ENCODE measurements at places on chromosomes 5 and 9.

- DNase-seq, result no peak
Measured at GRCh38 chr5:57327561-57328367, 153.9 kb downstream of the GPBP1 start.

- no peak for DNase-seq
Measured at GRCh38 chr9:137170486-137171148, 766 bp upstream of the LRRC26 start.

DNA sequence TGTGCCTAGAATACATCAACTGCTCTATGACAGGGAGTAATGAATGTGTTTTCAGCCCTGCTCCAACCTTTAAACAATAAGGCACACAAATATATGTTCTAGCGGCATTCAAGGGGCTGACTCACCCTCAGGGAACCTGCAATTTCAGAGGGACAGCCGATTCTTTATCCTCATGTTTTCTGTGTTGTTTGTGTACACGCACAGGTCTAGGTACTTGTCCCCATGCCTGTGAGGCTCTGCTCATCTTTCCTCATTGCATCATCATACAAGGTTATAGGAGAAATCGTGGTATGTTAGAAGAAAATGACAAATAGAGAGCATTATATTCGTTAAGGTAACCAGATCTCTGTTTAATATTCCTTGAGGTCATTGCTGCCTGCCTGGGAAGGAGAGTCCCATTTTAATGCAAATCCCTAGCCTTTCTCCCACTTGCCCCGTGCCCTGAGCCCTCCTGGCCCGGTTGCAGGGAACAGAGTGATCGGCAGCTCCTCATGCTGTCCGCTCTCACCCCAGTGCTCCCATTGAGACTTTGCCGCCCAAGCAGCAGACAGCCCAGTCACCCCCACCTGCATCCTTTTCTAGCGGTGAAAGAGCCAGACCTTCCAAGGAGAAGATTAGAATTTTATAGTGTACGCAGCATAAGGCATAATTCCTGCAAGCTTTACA, 14.6 kb downstream of the MAP1B start:
- DNase-seq, result no peak

DNA sequence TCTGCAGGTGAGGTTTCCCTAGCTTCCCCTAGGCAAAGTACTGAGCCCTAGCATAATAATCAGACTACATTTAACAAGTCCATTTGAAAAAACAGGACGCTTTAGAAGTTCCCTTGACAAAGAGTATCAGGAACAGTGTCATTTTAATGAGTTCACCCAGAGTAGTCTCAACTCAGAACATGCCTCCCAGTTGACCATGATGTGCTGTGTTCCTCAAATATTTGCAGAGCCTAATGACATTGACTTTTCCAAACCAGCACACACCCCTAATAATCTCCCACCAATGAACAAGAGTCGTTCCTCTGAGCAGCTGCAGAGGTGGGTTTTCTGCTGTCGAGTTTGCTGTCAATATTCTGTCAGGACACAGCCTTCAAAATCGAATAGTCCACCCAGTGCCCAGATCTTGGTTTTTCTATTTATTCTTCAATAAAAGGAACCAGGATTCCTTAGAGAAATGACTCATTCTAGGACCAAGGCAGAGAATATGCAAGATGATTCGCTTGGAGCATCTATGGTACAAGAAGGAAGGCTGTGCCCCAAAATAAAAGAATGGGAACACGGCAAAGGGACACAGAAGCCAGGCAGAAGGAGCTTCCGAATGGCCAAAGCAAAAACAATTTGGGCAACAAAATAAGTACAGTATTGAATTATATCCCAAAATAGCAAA, 57.6 kb downstream of the OTULIN start:
- peak; percentile 5 for DNase-seq

- DNase-seq, result peak; percentile 63
Measured at GRCh38 chr9:93599571-93600403, 23.4 kb downstream of the PHF2 start.

DNA sequence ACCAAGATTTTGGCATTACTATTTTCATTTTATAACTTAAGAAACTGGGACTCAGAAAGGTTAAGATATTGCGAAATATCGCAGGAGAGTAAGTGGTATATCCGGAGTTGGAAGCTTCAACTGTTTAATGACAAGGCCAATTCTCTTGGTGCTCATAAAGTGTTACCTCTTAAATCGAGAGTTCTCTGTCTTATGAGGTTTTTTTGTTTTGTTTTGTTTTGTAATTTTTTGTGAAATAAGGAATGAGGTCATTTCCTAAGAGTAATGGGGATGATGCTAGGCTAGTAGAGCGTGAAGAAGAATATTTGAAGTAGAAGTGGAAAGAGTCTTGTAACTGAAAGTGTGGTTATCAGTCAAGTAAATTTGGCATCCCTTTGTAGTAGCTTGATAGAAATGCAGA, 183.2 kb upstream of the DAB2 start:
- DNase-seq, result no peak

GRCh38 chr9:32251539-32251938, 132.9 kb upstream of the ACO1 start:
- DNase-seq, result peak; percentile 82

DNA sequence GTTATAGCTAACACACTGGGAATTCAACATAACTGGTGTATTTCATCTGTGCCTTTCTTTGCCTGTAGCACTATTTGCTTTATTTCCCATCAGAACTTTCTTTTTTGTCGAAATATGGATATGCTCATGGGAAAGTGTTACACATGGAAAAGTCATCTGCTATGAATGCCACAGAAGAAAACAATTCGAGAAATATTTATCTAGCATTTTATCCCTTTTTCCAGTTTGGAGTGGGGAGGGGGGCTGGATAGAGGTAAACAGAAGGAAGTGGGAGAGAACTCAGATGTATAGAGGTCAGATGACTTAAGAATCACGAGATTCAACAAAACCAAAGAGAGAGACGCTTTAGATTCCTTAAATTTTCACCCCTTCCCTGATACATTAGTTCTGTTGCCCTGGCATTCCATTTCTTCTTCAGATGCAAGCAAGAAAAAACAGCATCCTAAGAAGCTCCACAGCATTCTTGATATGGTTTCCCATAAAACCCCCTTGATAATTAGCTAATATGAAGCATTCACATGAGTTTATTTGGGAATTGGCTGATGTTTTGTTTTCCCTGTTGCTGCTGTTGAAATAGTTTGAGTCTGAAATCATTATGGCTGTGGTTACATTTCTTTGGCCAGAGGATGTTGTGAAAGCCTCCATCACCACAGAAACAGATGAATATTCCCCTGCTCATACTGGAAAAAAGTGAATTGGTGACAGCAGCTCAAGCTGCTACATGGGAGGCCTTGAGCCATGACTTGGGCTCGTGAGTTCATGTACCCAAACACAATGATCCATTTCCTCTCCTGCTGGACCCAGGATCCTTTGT, 335.8 kb upstream of the DAB2 start:
- DNase-seq, result no peak

DNA sequence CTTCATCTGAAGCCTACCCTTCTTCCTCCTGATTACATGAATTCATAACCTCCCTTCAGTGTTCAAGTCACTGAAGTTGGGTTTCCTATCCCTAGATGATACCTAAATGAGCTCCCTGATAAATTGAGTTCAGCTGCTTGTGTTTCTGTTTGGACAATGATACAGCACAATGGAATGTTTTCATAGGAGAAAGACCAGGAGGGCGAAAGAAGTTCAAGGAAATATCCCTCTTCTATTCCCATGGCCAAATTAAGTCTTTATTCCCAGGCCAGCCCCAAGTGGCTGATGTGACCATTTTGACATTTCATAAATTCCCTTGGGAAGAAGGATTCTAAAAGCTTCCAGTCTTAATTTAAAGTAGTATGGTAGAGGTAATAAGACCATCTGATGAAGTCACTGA, 555.8 kb upstream of the CLINT1 start:
- no peak for DNase-seq

DNA sequence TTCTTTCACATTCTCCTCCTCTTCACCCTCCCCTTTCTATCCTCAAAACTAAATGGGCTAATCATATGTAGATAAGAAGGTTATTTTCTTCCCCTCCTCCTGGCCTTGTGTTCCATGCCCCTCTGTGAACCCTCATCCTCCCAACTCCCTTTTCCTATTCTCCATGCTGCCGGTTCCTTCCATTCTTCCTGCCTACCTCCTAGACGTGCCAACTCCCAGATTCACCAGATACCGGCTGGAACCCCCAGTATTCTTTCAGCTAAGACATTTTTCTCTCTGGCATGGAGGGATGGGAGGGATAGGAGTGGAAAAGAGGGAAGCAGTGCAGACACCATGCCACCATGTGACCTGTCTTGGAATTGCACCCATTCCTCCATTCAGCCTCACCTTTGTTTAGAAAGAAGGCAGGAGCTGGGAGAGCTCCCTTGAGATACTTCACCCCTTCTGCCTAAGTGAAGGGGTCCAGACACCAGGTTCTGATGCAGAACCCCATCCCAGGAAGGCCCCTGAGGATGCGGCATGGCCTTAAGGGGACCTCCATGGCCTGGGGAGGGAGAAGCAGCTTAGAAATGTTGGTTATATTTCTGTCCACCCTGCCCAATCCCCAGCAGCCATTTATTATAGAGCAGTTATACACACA, 4.8 kb downstream of the DNAJB5 start:
- DNase-seq, result peak; percentile 52

DNA sequence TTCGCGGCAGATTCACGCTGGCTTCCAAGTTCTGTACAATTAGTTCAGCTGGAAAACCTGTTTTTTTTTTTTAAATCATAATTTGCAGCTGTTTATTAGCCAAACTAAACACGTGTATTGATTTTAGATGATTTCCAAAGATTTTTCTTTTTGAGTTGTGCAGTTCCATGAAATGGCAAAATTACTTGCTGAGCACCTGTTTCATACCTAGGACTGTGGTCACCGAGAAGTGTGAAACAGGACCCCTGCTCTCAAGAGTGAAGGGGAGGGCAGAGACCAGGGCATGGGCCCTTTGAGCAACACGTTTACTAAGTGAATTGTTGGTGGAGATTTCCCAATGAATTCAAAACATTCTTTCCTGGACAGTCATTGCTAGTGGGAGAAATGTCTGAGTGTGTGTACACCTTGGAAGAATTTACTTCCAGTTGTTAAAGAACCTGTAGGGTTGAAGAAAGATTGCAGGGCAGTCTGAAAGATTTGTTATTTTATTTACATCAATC, 688 bp downstream of the SNX24 start:
- no peak for DNase-seq

DNA sequence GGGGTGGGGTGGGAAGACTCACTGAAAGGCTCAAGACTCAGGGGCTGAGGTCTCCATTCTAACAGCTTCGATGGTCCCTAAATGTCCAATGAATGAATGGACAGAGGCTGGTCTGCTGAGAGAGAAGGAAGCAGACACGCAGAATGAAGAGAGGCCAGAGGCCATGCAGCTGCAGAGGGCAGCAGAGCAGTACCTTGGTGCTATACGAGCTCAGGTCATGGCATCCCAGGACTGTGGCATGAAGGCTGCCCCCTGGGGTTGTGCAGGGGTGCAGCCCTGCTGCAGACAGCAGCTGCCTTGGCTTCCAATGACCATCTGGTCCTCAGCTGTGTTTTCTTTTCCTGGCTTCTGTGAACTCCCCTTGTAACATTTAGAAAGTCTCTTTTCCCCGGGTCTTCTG, 15.2 kb upstream of the CORO2A start:
- DNase-seq, result no peak

DNA sequence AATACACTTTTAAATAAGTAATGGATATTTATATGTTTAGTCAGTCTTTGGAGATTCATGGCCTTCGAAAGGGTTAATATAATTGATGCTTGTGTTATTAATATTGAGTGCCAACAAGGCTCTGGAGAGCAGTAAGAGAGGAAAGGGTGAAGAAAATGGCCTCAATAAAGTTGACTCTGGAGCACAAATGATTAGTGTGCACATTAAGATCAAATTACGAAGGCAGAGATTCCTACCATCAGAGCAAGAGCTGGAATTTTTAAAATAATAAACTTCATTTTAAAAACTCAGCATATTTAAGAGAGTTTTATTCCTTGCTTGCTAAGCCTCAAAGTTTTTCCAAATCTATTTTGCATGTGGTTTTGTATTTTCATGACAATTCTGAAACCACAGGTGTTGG, 14.8 kb downstream of the SLC44A1 start:
- DNase-seq, result no peak

DNA sequence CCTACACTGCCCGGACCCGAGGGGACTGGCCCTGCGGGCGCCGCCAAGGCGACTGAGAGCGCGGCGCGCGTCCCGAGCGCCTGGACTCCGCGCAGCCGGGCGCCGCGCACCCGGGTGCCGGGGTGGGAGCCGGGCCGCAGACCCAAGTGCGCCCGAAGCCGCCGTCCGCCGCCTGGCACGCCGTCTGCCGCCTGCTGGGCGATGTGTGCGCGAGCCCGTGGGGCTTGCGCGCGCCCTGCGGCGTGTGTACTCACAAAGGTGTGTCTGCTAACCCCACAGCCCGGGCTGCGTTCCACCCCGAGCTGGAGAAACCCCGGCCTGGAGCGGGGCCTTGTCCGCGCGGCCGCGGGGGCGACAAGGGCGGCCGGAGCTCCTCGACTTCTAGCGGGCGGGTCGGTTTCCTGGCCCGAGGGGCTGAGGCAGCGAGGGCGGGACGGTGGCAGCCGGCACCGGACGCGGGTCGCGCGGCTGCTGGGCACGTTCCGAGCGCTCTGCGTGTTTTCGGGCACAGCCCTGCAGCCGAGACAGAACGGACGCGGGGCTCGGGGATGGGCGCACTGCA, 1.1 kb upstream of the ZSWIM6 start:
- DNase-seq, result peak; percentile 74

GRCh38 chr5:132275367-132276220, 18.1 kb downstream of the PDLIM4 start:
- DNase-seq, result no peak

DNA sequence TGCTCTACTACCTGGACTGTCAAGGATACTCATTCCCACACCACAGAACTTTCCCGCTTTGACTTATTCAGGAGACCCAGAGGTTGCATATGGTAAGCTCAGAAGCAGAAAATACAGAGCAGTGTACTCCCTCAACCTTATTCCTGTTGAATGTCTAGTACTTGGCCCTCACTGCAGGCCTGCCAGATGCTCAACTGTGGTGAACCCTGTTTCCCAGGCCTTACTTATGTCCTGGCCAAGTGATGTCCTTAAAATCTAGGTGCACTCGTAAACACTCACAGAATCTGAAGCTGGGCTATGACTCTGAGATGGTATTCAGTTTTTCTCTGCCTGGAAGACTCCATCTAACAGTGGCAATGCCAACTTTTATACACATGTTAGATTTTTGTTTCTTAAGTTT, 21.0 kb downstream of the DIAPH1 start:
- no peak for DNase-seq

DNA sequence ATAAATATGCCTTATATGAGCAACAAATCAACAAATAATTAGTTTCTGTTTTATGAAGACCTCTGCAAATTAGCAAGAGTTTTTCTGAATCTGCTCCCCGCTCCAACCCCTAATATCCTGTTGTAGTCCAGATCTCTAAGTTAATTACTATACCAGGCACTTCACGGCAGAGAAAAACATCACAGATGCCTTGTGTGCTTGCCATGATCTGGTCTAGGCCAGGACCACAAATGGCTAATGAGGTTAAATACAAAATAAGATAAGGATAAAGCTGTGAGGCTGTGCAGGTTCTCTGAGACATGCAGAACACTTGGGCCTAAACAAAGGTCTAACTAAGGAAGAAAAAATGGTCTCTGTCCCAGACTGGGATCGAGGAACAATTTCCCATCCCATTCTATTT, 150.8 kb downstream of the SLIT3 start:
- DNase-seq, result no peak
